NCI-H2081 treated with DMSO at 0.1 percent for 48 hours (cell line): ENCODE measurements at places on chromosomes 13 and 19.

- no peak for DNase-seq
Observed at GRCh38 chr13:51769455-51770127, 34.4 kb downstream of the DHRS12 start.

- no peak for DNase-seq
Observed at GRCh38 chr13:59471106-59471505, 692.6 kb downstream of the DIAPH3 start.

DNA sequence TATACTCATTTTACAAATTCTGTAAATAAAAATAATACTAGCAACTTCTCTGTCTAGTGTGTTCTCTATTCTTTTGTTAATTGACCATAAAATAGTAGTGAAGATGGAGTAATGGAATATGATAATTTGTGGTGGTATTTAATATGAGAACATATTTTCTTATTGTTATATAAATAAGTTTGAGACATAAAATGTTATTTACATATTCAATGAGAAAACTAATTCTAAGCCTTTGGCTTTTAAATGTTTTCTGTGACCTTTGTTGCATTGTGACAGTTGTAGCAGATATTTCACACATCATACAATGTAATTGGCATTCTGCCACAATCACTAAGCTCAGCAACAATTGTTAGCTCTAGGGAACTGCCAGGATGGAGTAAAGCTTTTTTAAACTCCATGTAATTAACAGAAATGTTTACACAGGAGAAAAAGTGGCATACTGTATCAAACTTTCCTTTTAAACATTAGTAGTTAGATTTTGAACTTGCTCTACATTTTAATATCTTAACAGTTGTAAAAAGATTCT lies 562.1 kb upstream of the PCDH9 start:
- peak; percentile 23 for DNase-seq

DNA sequence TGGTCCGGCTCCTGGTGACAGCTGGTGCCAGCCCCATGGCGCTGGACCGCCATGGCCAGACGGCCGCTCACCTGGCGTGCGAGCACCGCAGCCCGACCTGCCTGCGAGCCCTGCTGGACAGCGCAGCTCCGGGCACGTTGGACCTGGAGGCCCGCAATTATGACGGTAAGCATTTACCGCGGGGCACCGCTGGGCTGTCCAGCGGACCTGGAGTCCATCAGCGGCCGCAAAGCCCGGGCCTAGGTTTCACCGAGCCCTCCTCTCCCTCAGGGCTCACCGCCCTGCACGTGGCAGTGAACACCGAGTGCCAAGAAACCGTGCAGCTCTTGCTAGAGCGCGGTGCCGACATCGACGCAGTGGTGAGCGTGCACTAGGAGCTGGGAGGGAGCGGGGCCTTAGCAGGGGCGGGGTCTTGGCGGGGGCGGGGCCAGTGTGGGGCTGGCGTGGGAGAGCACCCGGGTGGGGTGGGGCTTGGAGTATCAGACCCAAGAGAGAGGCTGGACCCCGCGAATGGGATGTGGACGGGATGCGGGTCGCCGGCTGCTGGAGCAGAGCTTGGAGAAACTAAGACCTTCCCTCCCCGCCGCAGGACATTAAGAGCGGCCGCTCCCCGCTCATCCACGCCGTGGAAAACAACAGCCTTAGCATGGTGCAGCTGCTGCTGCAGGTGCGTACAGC lies 8.7 kb downstream of the BCL3 start:
- no peak for DNase-seq

GRCh38 chr19:5890099-5890498 lies 13.5 kb downstream of the NDUFA11 start:
- no peak for DNase-seq
